HuH-7 (cell line): ENCODE measurements at places on chromosomes 1 and 21.

DNA sequence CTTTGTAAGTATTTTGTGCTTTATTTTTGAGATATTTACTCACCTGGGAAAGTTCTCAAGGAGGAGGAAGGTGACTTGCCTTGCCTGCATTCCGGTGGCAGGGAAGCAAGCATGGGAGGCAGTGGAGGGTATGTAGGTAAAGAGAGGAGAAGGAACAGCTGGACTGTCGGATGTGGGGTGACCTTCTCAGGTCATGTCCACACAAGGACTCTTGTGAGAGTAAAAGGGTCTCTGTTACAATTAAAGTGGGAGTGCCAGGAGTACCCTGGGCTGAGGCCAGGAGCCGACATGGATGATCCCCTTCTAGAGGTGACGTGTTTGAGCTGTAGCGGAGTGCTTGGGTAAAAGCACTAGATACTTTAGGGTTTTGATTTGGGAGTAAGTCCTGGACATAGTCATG is 25.0 kb downstream of the UBE4B start:
- DNase-seq, result no peak

DNA sequence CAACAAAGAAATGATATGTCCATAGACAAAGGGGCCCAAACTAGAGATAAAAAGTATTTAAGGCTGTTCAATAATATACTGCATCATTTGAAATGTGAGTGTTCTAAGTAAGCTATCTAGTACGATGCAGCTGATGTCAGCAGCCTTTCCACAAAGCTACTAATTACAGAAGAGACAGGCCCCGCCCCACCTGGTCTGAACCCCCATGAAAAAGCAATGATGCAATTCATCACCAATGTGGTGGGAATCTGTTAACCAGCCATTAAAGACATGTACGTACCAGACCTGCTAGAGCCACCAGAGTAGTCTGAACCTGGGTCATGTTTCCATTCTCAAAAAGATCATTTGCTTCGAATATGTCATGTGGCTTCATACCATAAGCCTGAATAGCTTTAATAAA is 25.1 kb downstream of the CNN3 start:
- no peak for DNase-seq

- DNase-seq, result no peak
Observed at GRCh38 chr1:117780687-117781475, 148.5 kb downstream of the GDAP2 start.

GRCh38 chr1:43924516-43924915 is 9.1 kb upstream of the ARTN start:
- DNase-seq, result no peak
